Naive thymus-derived CD4-positive, alpha-beta T cell (primary cell): ENCODE measurements at places on chromosomes 1 and 21. TPM values are rescaled to one million over a fixed set of nuclear protein-coding genes. Genes with fewer than 3 reads are reported as not detected.
A peak's percentile ranks its signal among the peaks of the same experiment; 100 is the strongest.

- DNase-seq: peak; percentile 8
These were observed 24.4 kb upstream of the CLDN14 start for GRCh38 chr21:36504067-36505058.

- no peak for DNase-seq
These were observed 10.3 kb upstream of the AGTRAP start for GRCh38 chr1:11725616-11726015.

DNA sequence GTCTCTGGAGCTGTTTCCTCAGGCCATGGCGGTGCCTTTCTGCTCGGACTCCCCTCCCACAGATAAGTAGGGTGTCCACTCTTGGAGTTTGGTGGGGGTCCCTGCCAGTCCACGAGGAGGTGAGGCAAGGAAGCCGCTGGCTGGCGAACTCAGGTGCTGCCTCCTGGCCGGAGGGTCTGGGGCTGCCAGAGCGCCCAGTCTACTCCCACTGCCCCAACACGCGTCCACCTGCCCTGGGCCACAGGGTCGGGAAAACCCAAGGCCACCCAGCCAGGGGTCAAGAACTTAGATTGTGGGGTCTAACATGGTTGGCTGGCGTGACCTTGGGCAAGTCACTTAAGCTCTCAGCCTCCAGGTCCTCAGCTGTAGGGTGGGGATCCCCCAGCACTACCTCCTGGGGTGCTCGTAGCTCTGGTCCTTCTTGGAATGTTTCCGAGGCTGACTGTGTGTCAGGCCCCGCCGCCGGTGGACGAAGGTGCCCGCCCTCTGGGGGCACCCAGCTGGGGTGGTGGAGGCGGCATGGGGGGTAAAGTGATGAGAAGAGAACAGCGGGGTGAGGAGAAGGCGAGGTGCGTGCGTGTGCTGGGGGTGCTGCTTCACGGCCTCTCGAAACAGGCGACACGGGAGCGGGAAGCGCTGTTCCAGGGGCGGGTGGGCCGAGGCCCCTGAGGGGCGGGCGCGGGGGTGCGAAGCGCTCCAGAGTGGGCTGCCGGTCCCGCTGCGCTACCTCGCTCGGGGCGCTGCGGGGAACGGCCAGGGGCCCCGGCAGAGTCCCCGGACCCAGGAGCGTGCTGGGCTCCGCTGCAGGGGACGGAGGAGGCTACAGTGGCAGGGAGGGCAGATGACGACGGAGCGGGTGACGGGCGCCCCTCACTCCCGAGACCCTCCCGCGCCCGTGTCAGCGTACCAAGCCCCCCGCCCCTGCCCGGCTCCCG, 1.2 kb downstream of the SH2D5 start:
- no peak for DNase-seq

- no peak for DNase-seq
These were observed 126.2 kb downstream of the SIK1 start for GRCh38 chr21:43300496-43301408.

- DNase-seq: peak; percentile 23
These were observed 26.2 kb upstream of the SLAMF1 start for GRCh38 chr1:160672789-160673695.

DNA sequence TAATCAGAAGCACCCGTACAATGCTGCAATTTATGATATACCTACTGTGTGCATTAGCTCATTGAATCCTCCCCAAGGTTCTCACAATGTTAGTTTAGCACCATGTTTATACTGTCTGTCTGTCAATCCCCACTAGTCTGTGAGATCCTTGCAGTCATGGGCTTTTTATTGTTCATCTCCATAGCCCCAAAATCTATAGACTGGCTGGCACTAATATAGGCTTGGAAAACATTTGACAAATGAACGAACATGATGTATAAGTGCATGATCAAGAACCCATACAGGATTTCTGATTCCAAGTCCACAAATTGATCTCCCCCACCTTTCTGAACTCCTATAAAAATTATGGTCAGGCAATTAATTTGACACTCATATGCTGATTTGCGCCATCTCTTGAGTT, 290.0 kb downstream of the OMA1 start:
- DNase-seq: no peak

NBPF9 gene
- 71.8 TPM for total RNA-seq

DNA sequence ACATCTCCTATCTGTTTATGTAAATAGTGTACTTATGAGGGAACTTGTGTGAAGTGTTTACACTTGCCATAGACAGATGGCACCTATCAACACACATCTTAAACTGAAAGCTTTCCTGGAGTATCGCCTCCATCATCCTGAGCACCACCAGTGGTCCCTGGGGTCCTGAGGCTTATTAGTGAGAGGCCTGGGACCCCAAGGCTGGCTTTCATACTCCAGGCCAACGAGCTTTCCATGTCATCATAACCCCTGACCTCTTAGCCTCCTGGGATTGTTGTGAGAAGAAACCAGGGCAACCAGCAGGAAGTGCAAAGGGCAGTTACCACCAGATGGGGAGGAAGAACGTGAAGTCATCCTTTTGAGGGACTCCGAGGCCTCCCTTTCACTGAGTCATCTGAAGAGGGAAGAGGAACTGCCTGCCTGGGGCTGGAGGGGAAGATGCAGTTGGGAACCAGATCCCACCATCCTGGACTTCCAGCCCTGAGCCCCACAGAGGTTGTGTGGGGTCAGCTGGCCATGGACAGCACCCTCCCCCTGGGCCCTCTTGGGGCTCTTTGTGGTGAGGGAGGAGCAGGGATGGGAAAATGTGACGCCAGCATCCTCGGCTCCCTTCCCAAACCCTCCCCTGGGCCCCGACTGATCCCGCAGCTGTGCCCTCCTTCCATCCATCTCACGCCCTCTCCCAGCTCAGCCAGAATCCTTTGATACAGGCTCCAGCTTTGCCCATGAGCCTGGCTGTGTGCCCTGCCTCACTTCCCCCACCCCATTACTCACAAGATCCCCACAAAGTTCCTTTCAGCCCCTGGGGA, 5.8 kb downstream of the INKA2 start:
- DNase-seq: no peak
